ENCODE measurements at places on chromosomes 5 and 9.

DNA sequence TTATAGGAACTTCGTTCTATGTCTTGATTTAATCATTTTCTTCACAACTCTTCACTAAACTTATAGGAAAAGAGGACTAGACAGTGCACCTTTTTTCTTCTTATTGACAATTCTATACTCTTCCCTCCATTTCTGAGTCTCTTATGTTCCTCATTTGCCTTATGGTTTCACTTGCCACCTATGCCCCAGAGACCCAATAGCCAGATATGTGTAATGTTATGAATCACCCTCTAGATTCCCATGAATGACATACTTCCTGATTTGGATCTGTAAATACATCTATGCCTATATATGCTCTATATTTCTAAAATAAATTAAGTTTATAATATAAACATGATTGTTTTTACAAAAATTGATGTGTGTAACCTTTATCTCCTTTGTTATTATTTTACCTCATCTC, 514.1 kb upstream of the MEF2C start:
- no peak for DNase-seq

- DNase-seq: no peak
Measured at GRCh38 chr9:113776194-113776593, 99.9 kb upstream of the ZNF618 start.

GRCh38 chr5:56080375-56081052, 85.8 kb upstream of the IL6ST start:
- DNase-seq: no peak

- no peak for DNase-seq
Measured at GRCh38 chr5:14745188-14745563, 80.7 kb downstream of the OTULIN start.

- no peak for DNase-seq
Measured at GRCh38 chr5:139642891-139643871, 5.0 kb upstream of the CXXC5 start.

GRCh38 chr9:91038483-91039124, 237.0 kb downstream of the SYK start:
- DNase-seq: no peak

- no peak for DNase-seq
Measured at GRCh38 chr9:94818178-94818541, 91.7 kb downstream of the AOPEP start.

- no peak for DNase-seq
Measured at GRCh38 chr9:25678846-25679360, 659 bp upstream of the TUSC1 start.

- DNase-seq: no peak
Measured at GRCh38 chr9:114779352-114779845, 26.4 kb downstream of the TNFSF15 start.

DNA sequence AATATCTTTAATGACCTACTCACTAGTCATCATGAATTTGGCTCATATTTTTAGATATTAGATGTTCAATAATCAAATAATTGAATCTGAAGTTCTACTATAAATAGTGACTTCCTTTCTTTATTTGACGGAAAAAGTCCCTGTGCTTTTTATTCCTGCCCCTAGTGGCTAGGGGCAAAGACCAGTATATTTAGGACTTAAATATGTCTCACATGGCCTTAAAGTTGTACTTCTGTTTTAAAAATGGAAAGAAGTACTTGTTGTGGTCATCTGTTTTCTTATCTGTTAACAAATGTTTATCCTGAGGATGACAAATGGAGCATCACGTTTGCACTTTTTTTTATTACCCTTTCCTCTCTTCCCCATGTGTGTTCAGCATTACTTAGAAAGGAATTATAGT, 89.2 kb upstream of the GRHPR start:
- DNase-seq: no peak

DNA sequence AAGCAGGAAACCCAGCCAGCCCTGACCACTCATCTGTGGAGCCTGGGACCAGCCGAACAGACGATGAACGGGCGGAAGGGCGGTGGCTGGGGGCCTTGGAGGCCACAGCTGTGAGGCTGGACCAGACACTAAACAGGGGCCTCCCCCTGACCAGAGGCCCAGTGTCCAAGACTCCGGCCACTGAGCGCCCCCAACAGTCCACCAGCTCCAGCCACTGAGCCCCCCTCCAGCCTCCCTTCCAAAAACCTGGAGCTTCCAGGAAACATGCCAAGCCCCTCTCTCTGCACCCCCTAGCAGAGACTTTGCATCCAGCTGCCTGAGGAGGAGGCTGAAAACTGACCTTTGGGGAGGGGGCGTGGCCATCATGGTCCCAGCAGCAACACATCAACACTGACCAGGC, 23.2 kb downstream of the CNTFR start:
- DNase-seq: no peak

- no peak for DNase-seq
Measured at GRCh38 chr5:13566871-13567339, 377.6 kb downstream of the DNAH5 start.

DNA sequence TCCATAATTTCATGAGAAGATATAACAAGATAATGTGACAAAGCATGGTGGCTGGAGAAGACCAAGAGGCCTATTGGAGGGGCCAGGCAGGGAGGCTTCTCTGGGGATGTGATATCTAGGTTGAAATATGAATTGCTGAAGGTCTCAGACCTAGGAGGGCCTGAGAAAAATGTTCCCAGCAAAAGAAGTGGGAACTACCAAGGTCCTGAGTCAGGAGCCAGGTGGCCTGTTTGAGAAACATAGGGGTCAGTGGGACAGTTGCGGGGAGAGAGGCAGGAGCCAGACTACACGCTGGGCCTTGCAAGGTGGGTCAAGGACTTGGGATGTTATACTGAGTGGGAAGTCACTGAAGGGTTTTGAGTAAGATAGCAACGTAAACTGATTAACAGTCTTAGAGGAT, 216.1 kb downstream of the CFAP90 start:
- DNase-seq: no peak

GRCh38 chr9:130606887-130607600, 27.7 kb downstream of the FUBP3 start:
- no peak for DNase-seq

GRCh38 chr9:133683586-133684120, 47.5 kb downstream of the DBH start:
- peak; percentile 30 for DNase-seq

- DNase-seq: no peak
Measured at GRCh38 chr5:31944684-31945445, 229.3 kb downstream of the GOLPH3 start.
